ENCODE measurements at places on chromosomes 3 and 15. TPM values are rescaled to one million over a fixed set of nuclear protein-coding genes. Genes with fewer than 3 reads are reported as not detected.

GP5 gene
- 0.05 TPM for total RNA-seq

UROC1 gene
- not detected for total RNA-seq

MESP1 gene
- total RNA-seq = 6.4 TPM

DNA sequence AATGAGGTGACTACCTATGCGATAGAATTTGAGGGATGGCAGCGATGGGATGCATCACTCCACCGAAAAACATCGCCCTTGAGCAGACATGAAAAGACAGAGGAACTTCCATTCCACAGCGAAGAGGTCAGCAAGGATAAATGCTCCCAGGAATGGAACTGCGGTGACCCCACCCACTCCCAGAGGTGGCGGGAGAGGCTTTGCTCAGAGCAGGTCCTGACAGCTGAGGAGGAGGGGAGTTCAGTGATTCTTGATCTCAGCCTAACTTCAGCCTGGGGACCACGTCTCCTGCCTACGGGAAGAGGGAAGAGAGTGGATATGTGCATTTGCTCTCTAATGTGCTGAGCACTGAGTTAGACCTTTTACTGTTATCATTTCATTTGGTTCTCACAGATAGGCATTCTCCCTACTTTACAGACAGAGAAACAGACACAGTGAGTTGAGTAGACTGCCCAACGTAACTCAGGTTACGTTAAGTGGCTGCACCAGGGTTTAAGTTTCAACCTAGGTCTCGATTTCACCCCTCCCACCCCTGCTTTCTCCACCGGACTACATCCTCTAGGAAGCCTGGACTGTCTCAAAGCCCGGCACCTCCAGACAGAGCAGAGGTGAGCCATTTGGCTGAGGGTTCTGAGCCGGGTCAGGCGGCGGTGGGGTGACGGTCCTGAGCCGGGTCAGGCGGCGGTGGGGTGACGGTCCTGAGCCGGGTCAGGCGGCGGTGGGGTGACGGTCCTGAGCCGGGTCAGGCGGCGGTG lies 170.0 kb downstream of the RAB11A start:
- DNase-seq = no peak

DNA sequence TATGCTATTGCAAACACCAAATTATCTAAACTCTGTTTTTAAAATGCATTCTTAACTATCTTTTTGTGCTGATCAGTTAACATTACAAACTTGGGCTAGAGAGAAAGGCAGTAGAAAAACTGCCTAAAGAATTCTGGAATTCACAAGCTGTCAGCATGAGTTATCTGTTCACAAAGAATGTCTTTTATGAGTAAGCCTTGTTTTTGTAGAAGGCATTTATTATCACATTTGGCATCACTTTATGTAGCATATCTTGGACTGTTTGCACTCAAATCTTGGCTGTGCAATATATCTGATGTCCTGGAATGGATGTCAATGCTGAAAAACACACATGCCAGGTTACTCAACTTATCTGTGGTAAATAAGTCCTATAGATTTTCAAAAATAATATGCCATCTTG lies 15.5 kb upstream of the BCHE start:
- DNase-seq = no peak

DNA sequence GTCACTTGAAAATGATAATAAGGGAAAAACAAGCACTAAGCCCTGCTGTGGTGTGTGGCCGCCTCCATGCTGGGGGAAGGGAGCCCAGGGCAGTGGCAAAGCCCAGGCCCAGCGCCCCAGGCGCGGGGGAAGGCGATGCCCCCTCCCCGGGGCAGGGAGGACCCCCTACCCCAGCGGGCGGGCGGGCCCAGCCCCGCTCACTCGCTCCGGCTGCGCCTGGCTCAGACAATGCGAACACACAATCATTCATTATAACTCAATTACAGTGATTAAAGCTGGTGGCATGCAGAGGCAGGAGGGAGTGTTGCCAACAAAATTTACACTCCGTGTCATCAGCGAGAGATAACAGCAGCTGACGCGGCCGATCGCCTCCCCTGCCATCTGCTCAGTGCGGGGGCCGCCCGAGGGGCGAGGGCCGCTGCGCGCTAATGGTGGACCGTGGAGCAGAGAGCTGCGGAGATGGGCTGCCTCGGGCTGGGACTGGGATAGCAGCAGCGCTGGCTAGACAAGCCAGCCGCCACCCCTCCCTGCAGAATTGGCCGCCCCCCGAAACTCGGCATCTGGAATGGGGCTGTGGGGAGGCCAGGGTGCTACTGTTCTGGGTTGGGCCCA lies 64.1 kb downstream of the TLE3 start:
- DNase-seq = no peak

- no peak for DNase-seq
Observed at GRCh38 chr3:38960953-38961622, 90.7 kb downstream of the SCN11A start.

DNA sequence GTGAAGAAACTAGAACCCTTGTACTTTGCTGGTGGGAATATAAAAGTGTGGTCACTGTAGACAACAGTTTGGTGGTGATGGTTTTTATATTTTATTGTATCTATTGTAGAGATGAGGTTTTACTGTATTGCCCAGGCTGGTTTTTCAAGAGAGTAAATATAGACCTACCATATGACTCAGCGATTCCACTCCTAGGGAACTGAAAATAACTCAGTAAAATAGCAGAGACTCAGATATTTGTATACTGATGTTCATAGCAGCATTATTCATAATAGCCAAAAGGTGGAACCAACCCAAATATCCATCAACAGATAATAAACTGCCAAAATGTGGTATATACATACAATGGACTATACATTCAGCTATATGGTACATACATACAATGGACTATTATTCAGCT lies 68.8 kb upstream of the IL12A start:
- no peak for DNase-seq

- no peak for DNase-seq
Observed at GRCh38 chr3:23368731-23369130, 165.6 kb downstream of the UBE2E2 start.

GRCh38 chr15:90837094-90837493 lies 31.3 kb upstream of the FURIN start:
- no peak for DNase-seq

GRCh38 chr3:39668420-39668819 lies 141.0 kb upstream of the MYRIP start:
- DNase-seq = no peak

- DNase-seq = no peak
Observed at GRCh38 chr3:167876620-167877281, 141.2 kb downstream of the SERPINI1 start.

DNA sequence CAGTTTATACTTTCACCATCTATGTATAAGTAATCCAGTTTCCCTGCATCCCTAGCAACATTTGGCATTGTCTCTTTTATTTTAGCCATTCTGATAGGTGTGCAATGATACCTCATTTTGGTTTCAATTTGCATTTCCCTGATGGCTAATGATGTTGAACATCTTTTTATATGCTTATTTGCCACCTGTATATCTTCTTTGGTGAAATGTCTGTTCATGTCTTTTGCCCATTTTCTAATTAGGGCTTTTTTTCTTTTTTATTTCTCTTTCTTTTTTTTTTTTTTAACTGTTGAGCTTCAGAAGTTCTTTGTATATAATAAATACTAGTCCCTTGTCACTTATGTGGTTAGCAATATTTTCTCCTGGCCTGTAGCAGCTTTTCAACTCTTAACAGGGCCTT lies 68.9 kb downstream of the TM2D3 start:
- no peak for DNase-seq

DNA sequence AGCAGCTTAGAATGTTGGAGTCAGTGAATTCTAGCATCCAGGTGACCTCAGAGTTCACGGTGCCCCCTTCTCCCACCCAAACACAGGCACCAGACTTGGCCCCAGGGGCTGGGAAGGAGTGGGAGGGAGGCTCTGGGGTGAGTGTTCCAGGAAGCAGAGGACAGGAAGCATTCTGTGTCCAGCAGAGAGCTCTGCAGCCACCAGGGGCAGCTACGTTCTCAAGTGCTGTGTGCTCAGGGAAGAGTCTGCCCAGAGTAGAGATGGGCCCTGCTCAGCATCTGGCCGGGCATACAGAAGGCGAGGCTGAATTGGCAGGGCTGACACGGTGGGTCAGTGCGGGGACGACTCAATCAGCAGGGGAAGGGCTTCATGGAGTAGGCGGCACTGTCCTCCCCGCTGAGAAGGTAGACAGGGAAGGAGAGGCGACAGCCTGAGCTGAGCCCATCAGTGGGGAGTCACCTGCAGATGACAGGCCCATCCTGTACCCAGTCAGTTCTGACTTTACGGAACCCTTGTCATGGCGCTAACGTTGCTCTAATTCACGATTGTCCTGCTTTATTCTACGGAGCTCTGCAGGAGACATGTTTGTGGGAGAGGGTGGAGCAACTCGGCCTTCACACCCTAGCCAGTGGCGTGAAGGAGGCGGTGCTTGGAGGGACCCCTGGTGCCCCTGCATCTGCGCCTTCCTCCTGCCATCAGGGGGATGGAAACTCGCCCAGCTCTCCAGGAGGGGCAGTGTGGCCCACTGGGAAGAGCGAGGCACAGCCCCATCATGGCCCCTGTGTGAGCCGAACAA lies 82.2 kb downstream of the C3orf70 start:
- DNase-seq = no peak

DNA sequence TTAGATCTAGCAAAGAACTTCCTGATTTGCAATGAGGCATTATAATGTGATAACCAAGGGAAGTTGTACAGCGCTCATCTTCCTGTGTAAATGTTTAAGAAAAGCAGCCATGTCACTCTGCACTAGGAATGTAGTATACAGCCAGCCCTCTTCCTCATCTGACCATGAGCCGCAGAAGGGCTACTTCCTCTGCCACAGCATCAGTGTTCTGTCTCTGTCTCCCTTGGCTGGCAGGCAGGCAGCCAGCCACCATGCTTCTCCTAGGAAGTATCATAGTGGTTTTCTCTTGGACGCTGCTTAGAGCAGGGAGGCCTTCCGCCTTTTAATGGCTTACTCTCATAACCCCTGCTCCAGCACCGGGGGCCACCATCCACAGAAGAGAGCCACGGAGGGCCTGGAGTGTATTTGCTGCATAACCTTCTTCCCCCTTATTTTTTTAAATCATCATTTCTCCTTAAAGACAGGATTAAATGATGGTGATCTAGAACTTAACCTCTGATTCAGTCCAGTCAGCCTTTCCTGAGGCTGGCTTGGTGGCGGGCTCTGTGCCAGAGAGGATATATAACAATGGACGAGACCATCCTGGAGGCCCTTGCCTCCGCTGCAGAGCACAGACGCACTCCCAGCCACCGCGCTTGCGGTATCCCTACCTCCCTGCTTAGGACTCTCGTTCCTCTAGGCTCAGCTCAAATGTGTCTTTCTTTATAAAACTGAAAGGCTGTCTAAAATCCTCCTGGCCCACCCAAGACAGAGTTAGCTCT lies 57.3 kb upstream of the PLXNA1 start:
- DNase-seq = no peak

DNA sequence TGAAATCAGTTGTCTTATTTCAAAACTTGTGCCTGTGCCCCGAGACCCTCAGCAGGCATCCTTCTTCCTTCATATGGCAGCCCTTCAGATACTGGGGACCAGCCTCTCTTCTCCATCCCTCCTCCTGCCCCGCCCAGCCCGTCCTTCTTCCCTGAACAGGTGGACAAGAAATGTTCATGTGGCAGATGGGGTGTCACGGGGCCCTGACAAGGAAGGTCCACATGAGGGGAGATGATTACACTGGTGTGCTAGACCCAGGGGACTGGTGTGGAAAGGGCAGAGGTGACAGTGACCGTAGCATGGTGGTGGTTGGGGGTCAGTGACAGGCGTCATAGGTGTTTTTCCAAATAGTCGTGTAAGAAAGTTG lies 150.9 kb downstream of the CHDH start:
- no peak for DNase-seq

DNA sequence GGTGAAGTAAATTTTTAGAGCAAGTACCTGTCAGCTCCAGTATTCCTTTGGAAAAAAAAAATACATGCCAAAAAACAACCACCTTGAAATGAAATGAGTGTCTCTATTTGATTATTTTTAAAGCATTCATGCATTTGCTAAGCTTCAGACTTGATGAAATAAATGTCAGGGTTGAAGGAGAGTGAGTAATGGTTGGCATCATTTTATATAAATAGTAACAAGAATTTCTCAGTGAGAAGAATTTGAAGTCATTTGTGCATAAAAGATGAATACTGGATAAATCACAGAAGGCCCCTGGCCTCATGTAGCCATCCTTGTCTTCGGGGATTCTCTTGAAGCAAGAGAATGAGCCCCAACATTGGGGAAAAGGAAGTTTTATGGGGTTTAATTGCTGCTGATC lies 318.4 kb downstream of the LPP start:
- DNase-seq = no peak

DNA sequence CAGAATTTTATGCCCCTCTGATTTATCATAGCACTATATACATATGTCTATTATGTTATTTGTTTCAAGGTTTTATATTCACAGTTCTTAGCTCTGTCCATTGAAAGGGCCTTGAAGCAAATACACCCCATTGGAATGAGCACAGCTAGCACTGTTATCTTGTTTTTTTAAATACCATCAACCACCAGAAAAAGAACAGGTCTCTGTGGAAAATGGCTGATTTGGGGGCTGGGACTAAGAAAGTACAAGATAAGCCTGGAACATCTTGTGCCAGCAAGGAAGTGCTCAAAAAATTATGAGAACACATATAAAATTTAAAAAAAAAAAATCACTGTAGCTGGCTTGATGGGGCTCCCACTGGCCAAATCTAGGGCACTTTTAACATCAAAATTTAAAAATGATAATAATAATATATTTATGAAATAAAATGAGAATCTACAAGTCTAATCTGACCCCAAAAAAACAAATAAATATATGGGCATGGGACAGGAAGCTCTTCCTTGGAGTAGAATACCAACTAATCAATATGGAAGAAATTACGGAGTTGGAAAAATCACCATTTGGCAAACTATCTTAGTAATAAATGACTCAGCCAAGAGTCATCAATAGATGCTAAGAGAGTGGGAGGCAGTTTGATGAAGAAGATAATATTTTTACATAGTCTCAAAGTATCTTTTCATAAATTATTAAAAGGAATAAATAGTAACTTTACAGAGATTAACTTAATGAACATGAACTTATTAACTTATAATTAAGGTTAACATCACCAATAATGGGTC lies 20.5 kb downstream of the IFT80 start:
- no peak for DNase-seq

DNA sequence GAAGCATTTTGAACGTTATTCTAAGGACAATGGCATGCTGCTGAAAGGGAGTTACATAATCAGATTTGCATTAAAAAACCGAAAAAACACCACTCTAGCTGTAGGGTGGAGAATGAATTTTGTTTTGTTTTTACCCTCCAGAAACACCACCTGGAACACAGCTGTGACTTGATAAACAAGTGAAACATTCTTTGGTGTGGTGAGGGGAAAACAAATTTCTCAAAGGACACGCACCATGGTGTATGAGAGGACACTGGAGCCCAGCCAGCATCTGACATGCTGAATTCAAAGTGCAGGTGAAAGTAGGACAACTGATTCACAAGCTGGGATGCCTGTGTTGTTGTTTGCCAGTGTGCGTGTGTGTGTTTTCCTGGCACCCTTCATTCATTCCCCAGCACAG lies 554.5 kb upstream of the TBL1XR1 start:
- no peak for DNase-seq

GRCh38 chr15:40053079-40053830 lies 14.3 kb upstream of the SRP14 start:
- no peak for DNase-seq
